ENCODE measurements at places on chromosomes 2 and 18.

DNA sequence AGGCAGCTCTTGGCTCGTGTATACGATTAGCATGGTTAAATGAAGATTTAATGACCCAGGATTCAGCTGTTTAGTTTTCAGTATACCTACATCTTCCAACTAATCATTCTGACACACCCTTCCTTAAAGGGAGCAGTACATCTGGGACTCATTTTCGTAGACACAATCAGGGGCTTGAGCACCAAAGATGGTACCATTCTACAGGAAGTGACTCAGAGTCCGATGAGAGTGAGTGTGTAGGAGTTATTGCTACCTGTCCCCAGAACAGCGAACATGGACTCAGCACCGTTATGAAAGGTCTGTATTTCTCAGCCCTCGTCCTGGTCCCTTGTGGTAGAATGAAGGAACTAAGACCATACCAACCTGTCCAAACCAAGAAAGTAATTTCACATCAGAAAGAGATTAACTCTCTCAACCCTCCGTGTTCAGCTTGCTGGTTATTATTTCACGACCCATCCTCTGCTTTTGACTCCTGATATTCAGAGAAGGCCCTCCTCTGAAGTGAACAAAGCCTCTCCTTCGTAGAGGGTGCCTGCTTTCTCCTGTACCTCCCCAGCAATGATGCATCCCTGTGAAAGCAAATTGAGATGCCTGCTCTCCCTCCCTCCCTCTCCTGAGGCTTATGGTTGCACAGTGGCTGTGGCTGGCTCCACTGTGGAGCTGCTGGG, 214.8 kb downstream of the MTX2 start:
- DNase-seq: no peak

- DNase-seq: no peak
Measured at GRCh38 chr18:23864624-23865023, 149.9 kb upstream of the TTC39C start.

DNA sequence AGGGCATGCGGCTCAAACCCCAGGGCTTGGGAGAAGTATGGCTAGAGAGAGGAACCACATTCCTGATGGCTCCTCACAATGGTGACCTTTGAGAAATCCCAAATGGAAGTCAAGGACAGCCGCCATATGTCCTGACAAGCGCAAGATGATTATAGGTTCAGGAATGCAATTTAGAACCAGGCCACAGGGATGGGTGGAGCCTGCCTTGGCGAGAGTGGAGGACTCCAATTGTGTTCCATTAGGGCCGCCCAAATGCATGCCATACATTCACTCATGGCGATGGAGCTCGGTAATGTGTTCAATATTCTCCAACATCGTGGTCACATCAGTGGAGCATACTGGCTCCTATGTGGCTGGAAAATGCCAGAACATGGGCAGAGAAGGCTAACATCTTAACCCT, 662.9 kb upstream of the ID2 start:
- DNase-seq: no peak

GRCh38 chr2:11388262-11389051, 44.0 kb upstream of the ROCK2 start:
- no peak for DNase-seq

DNA sequence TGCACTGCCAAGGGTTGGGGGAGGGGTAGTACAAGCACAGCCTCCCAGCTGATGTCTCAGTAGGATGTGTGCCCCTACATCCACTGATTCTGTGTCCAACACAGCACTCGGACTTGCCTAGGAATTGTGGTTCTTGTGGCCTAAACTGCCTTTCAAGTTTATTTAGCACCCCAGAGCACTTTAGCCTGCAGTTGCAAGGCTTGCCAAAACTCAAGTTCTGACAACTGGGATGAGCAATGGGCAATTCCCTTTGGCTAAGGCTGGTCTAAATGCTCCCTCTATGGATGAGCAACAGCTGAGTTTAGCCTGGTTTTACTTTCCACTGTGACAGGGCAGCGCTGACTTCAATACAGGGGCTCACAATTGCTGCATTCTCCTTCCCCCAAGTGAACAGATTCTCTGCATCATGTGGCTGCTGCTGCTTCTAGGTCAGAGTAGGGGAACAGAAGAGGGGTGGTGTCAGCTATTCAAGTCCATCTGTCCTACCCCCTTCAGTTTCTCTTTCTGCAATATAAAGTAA, 471.5 kb downstream of the PIK3C3 start:
- DNase-seq: no peak

DNA sequence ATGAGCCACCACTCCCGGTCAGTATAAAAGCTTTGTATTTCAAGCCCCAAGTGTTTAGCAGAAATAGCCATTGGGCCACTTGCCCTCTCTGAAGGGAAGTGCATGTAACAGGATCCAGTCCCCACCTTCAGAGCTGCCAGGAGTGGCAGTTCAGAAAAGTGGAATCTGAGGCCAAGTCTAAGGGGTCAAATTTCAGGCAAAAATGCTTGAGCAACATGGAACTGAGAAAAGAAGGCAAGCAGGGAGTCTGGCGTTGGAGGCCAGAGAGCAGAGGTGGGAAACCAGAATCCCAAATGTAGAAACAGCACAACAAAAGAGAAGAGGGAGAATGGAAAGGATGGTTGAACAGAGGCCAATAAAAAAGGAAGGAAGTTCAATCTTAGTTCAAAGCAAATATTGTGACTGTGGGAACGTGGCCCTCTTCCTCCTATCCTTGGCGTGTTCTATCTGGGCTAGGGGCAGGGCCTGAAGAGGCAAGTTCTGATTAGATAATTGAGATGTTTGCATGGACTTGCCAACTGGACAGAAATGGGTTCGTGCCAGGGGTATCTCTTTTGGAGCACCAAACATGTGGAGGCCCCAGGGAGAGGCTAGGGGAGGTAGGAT, 102.2 kb downstream of the AP1S3 start:
- DNase-seq: no peak

- DNase-seq: no peak
Measured at GRCh38 chr18:65762556-65762955, 11.7 kb downstream of the CDH7 start.

DNA sequence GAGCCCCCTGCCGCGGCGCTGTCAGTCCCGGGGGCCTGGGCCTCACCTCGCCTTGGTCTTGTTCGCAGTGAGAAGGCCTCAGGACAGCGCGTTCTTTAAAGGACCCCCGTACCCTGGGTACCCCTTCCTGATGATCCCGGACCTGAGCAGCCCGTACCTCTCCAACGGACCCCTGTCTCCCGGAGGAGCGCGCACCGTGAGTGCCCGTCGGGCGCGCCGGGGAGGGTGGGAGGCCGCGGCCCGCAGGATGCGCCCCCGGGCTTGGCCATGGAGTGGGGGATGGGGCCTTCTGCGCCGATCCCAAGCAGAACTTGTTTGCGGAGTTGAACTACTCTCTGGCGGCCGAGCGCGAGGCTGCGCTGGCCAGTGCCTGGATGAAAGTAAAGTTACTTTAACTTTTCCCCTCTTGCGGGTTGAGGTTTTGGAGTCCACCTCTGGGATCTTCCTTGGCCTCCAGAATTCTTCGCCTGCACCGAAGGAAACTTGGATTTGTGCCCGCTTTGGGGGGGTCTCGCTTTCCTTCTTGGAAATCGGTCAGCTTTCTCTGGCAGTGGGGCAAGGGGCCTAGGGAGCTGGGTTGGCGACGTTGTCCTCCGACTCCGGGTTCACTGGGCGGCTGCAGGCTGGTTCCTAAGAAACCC, 1.2 kb downstream of the TCF7L1 start:
- DNase-seq: no peak

GRCh38 chr2:129331638-129332037, 647.8 kb upstream of the RAB6C start:
- no peak for DNase-seq

GRCh38 chr2:207869784-207870778, 100.4 kb upstream of the FZD5 start:
- peak; percentile 43 for DNase-seq

DNA sequence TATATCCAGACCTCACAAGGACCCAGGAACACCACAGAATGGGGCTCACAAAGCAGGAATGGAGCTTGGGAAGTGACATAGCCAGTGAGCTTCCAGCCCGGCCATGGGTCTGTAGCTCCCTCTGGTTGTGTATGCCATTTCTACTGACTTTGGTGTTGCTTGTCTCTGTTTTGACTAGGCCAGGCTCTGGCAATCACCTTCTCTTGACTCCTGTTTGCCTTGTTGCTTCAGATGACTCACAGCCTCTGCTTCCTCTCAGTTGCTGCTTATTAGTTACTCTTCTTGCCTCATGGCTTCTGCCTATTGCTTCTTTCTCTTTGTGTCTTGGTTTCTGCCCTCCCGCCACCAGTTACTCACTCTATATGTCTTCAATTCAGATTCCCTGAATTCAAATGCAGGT, 15.8 kb upstream of the IER3IP1 start:
- DNase-seq: no peak

DNA sequence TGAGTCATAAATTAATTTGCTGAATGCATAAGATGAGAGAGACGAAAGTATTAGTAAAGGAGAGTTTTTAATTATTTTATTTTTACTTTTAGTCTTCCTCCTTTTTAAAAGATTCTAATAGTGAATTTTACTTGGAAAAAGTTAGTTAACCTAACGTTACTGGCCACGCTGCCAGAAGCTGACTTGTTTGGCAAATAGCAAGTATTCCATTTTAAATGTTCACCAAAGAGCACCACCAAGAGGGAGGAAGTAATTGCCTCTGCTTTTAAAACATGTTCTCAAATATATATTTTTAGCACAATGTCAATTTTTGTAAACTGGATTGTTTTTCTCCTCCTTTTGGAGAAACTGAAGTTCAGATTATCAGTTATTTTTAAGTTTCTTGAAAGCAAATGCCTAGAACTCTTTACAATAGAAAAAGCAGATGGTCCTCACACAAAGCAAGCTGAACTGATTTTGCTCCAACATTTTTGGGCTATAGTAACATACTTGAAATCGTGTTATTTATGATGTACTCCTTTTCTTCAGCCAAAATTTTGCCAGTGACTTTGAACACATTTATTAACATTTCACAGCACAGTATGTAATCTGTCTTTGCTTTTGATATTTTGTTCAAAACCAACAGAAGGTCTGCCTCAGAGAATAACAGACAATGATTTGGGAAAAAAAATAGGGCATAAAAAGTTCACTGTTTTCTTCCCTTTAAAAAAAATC, 1311.0 kb upstream of the FAM98A start:
- no peak for DNase-seq

DNA sequence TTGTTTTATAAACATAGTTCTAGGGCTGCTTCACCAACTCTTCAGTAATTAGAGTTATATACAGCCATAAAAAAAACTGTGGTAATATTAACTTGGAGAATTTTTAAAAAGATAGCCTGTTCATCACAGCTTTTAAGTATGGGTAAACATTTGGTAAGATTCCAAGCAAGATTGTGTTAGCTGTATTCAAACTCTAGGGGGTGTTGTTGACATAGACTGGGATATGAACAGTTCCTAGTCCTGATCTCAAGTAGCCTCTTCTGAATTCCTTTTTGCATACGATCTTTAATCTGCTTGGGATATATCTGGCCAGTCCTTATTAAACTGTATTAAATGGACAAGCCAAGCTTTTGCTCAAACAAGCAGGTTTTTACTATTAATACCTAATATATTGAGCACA, 13.4 kb downstream of the NOP58 start:
- peak; percentile 26 for DNase-seq

GRCh38 chr2:225040856-225041206, 1.4 kb downstream of the DOCK10 start:
- DNase-seq: peak; percentile 27

GRCh38 chr18:75167137-75167536, 41.8 kb downstream of the PTGR3 start:
- no peak for DNase-seq

DNA sequence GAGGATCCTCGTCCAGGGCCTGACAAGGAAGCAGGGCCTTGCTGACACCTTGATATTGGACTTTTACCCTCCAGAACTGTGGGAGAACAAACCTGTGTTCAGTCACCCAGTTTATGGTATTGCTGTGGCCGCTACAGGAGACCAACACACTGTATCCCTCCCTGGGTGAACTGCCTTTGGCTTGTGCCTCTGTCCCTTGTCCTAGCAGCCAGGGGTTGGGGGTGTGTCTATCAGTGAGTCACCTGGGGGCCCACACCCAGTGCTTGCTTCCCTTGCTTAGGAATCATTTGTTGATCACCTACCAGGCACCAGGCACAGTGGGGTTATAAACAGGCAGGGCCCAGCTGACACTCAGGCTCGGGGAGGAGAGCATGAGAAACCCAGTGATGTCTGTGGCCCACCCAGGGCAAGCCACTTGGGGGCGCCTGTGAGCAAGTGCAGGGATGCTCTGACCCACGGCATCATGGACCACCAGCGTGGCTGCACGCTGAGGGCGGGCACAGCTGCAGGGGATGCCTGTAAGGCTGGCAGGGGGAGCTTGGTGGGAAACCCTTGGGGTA, 17.1 kb downstream of the TMEM185B start:
- DNase-seq: no peak

- no peak for DNase-seq
Measured at GRCh38 chr2:119293254-119293653, 69.6 kb downstream of the STEAP3 start.
